ENCODE measurements at places on chromosomes 3 and 15. TPM values are rescaled to one million over a fixed set of nuclear protein-coding genes. Genes with fewer than 3 reads are reported as not detected.

CSPG5 gene
- 1.1 TPM for polyA plus RNA-seq

ITIH4 gene
- polyA plus RNA-seq: 4.3 TPM

IL5RA gene
- 0.37 TPM for polyA plus RNA-seq

COL6A5 gene
- polyA plus RNA-seq: 0.07 TPM

SPSB4 gene
- 17.5 TPM for polyA plus RNA-seq

ZNF502 gene
- polyA plus RNA-seq: 13.8 TPM

TRIM42 gene
- polyA plus RNA-seq: not detected

CFAP100 gene
- 1.1 TPM for polyA plus RNA-seq

ZDHHC23 gene
- 10.1 TPM for polyA plus RNA-seq

GOLGA8G gene
- polyA plus RNA-seq: 0.03 TPM

ZBTB47 gene
- 15.6 TPM for polyA plus RNA-seq

CILP gene
- polyA plus RNA-seq: 2.8 TPM

ALDH1L1 gene
- 51.6 TPM for polyA plus RNA-seq

PTX3 gene
- polyA plus RNA-seq: 5.6 TPM

FAM3D gene
- 0.35 TPM for polyA plus RNA-seq

TMEM207 gene
- 22.3 TPM for polyA plus RNA-seq

PLIN1 gene
- 0.74 TPM for polyA plus RNA-seq

POLQ gene
- 5.9 TPM for polyA plus RNA-seq

RAMAC gene
- polyA plus RNA-seq: 46.3 TPM

RETNLB gene
- not detected for polyA plus RNA-seq

KIF7 gene
- polyA plus RNA-seq: 9.6 TPM

CD200R1 gene
- 1.2 TPM for polyA plus RNA-seq
